ENCODE measurements at places on chromosomes 1 and 21.

DNA sequence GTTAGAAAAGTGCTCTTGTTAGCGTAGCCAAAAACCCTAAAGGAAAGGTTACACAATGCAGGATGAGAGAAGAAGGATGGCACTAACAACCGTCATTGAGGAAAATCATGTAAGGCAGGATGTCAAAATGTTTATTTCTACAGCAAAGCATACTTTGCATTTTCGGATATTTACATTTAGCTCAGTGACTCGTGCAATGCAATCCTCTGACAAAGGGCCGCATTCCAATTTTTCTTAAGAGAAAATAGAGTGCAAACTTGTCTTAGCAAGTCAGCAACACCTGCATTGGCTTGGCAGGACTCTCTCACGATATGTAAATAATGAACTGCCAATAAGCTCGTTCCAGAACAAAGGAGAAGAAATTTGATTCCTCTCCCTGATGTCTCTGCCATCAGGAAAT is 33.3 kb downstream of the TIAM1 start:
- no peak for DNase-seq

- no peak for DNase-seq
These were observed 80.2 kb upstream of the F3 start for GRCh38 chr1:94621802-94622201.

DNA sequence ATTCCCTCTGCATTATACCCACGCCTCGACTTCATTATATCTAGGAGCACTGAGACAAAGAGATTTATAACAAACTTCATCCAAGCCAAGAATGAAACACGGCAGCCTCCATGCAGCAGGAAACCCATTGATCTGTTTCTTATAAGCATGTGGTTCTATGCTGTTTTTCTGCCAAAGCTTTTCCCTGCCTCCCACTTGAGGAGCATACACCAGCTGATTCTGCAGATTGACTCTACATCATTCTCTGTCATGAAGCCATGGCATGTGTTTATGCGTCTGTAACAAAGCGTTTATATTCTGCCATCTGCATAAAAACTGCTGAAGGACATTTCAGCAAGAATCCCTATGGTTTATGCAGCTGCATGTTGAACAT is 102.0 kb downstream of the CYYR1 start:
- DNase-seq: no peak

- peak; percentile 83 for DNase-seq
These were observed 17.7 kb downstream of the NMNAT1 start for GRCh38 chr1:9960706-9961562.

DNA sequence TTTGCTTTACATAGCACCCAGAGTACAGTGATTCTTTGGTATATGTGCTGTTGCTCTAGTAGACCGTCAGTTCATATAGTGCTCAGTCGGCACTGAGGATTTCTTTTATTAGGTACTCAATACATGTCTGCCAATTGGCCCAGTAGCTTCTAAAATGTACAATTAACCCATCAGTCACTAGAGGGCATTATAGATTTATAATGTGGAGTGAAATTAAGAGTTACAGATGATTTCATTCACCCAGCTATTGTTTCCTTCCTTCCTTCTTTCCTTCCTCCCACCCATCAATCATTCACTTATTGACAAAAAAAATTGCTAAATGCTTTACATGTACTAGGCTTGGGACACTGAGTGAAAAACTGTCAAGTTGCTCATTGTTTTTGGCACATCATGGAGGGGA is 263.6 kb upstream of the USP24 start:
- peak; percentile 49 for DNase-seq

GRCh38 chr1:21337928-21338572 is 47.8 kb upstream of the ECE1 start:
- DNase-seq: no peak

- DNase-seq: no peak
These were observed 2.1 kb downstream of the F3 start for GRCh38 chr1:94539496-94539895.

GRCh38 chr1:214124915-214125314 is 137.1 kb downstream of the PROX1 start:
- no peak for DNase-seq

DNA sequence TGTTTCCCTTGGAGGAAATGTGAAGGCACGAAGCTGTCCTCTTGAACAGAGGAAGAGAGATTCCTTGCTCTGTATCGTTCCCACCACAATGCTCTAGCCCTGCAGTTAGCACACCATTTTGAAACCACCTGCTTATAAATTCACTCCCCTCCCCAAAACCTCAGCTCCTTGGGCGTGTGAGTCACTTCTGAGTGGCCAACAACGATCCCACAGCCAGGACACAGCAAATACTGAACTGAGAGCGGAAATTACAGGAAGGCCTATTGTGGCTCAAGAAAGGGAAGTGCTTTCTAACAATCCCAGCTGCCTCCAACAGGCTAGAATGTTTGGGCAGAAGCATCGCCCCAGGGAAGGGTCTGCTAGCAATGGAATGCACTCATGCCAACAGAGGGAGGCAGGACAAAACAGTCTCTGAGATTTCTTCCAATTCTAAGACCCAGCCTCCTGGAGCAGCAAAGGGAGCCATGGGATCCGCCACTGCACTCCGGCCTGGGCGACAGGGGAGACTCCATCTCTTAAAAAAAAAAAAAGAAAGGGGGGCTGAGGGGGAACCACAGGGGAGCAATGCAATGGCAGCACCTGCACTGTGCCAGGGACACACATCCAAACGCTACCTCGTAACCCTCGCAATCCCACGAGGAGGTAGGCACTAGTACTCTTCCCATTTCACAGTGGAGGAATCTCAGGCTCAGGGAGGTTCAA is 1.9 kb downstream of the TMEM53 start:
- DNase-seq: peak; percentile 40

GRCh38 chr1:166838766-166839599 is at the start of gene POGK:
TSS of gene POGK (plus strand) at chr1:166839475. CDS start at chr1:166840957, 1,482 bp downstream.
- DNase-seq: peak; percentile 88

- peak; percentile 58 for DNase-seq
These were observed 52.2 kb downstream of the SMYD2 start for GRCh38 chr1:214332946-214333798.

DNA sequence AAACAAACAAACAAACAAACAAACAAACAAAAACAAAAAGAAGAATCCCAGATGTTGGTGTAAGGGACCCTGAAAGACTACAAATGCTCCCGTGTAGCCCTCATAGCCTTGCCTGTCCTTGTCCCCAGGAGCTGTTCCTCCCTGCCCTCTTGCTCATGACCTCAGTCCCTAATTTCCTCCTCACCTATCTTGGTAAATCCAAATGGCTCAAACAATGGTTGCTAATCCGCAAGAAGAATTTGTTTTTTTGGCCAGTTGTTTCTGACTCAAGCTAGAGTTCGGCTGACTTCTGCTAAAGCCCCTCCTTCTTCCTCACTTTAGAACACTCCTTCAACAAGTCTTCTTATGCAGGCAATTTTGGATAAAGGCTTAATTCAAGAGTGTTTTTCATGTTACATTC is 15.6 kb downstream of the LCA5L start:
- no peak for DNase-seq

DNA sequence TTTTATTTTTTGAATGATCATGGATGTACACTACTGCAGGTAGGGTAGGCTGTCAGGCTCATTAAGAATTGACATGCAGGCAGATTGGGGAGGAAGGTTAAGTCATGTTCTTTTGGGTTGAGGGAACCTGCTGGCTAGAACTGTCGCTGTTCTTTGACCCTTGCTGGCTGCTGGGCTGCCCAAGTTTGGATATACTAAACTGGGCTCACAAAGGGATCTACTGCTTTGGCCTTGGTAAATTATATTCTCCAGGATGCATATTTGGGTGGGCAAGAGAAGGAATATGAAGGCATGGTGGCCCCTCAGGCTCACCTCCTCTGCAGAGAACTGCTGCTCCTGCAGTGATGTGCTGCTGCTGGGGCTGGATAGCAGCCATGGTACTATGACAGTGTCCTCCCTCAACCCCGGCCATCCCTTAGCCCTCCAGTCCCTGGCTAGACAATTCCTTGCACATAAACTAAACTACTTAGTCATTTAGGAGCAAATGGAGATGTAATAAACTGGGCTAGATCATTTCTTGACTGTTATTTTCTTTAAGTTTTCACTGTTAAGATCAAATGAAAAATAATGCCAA is 6.1 kb downstream of the ATP1A1 start:
- DNase-seq: no peak

GRCh38 chr21:30988706-30989105 is 49.6 kb downstream of the KRTAP19-8 start:
- DNase-seq: no peak

DNA sequence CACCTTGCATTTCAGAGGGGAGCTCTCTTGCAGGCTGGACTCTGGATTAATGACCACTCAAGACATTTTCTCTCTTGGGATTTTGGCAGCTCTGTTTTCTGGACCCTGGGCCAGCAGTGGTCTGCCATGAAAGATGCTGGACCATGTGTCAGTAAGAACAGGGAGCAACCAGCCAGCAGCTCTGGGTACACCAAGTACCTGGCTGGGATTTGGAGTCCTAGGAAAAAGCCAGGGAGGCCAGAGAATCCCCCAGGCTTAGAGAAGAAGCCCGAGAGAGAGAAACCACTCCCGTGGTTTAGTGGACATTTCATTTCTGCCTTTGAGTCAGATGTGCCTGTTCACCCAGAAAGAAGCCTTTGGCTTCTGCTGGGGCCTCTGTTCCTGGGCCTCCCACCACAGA is 2.5 kb downstream of the NFASC start:
- DNase-seq: no peak

GRCh38 chr1:13951793-13952751 is 252.1 kb downstream of the PRDM2 start:
- no peak for DNase-seq

GRCh38 chr1:14578156-14578555 is 20.3 kb upstream of the KAZN start:
- DNase-seq: no peak

- DNase-seq: peak; percentile 90
These were observed 6.5 kb downstream of the KCNN3 start for GRCh38 chr1:154863315-154864174.

DNA sequence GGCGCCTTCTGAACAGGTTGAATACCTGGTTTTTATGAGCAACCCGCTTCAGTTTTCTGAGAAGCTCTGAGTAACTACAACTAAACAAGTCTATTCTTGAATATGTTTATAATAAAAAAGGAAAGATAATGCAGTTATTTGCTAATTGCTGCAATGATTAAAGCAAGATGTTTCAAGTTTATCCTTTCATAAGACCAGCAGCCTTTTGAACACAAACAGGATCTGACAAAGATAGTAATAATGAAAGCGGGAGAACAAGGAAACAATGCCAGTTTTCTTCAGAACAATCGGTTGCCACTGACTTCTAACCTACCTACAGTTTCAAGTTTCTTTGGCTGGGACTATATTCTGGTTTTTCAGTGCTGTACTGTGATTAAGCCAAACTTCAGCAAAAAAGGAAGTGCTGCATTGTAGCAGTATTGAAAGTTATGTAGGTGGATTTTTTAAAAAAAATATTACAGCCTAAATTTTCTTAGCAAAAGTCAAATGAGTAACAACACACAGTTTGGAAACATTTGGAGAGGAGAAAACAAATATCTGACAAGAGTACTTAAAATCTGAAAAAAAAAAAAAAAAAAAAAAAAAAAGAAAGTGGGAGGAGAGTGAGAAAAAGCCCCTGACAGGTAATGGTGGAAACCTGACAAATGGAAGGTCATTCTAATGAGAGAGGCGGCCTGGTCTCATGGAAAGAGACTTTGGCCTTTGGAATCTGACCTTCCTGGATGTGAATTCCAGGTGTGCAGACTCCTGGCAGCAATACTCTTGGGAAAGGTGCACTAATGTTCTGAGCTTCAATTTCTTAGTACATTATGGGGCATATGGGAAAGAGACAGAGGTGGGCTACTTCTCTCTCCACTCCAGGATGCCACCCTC is 11.4 kb downstream of the KCNJ15 start:
- DNase-seq: no peak

- no peak for DNase-seq
These were observed 284.3 kb upstream of the FMN2 start for GRCh38 chr1:239807361-239807760.

Data from NAMALWA (cell line).